ENCODE measurements at places on chromosomes 5 and 9. TPM values are rescaled to one million over a fixed set of nuclear protein-coding genes. Genes with fewer than 3 reads are reported as not detected.

DNA sequence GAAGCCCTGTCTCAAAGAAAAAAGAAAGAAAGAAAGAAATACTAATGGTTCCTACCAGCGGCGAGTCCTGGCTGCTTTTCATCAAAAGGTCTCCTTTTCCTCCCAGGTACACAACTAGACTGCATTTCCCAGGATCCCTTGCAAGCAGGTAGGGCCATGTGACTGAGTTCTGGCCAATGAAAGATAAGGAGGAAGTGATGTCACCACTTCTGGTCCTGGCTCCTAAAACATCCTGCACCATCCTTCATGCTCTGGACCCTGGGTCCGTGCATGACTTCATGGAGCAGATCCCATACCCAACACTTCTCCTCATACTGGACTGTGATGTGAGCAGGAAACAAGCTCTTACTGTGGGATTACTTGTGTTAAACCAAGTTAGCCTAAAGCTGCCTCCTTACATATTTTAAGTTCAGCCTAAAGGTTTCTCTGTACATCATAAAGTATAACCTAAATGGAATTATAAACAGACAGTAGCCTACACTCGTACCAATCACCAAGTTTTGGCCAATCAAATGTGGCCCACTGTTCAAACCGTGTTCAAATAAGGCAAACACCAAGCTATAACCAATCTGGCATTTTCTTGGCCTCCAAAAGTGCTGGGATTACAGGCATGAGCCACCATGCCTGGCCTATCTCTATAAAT is 30.2 kb upstream of the FUBP3 start:
- DNase-seq: no peak

GRCh38 chr5:149561848-149562247 is 10.6 kb upstream of the CSNK1A1 start:
- no peak for DNase-seq

DNA sequence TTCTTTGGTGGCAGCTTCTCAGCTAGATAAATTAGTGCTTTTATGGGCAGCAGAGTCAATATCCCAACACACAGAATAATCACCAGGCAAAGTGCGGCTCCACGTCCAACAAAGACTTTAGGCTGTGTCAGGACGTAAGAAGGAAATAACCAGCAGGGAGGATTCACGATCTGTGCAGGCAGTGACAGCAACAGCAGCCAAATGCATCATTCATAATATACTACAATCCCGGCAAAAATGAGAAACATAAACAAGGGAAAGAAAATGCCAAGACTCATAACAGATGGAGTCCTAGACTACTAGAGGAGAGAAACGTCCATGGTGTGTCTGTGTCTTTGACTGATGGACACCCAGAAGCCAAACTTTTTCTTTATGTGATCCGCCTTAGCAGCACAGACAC is 100.7 kb downstream of the LMNB1 start:
- DNase-seq: no peak

- no peak for DNase-seq
Measured at GRCh38 chr5:1014346-1014745, 5.7 kb downstream of the NKD2 start.

GRCh38 chr5:14572385-14572784 is 9.2 kb upstream of the OTULINL start:
- DNase-seq: no peak

GRCh38 chr5:88666761-88667495 is 216.1 kb downstream of the MEF2C start:
- no peak for DNase-seq

- no peak for DNase-seq
Measured at GRCh38 chr9:105251733-105252404, 7.4 kb downstream of the SLC44A1 start.

GRCh38 chr5:33854733-33855151 is 37.0 kb downstream of the ADAMTS12 start:
- no peak for DNase-seq

CAMK2A gene
- total RNA-seq: 2.9 TPM

FGF1 gene
- total RNA-seq: 43.1 TPM

SLC2A6 gene
- 2.1 TPM for total RNA-seq

IGFBPL1 gene
- total RNA-seq: not detected

CEP120 gene
- 14.9 TPM for total RNA-seq

MYMK gene
- not detected for total RNA-seq

PCDHB14 gene
- 2.0 TPM for total RNA-seq
